Bronchial epithelial cell (primary cell): ENCODE measurements at places on chromosomes 1 and 21. TPM values are rescaled to one million over a fixed set of nuclear protein-coding genes. Genes with fewer than 3 reads are reported as not detected.

The KCNQ4 gene
- under 0.01 TPM in 2 replicates for total RNA-seq

The AIM2 gene
- total RNA-seq: not detected in 2 replicates

The CD58 gene
- total RNA-seq: 18.2 and 25.2 TPM in 2 replicates

The AKNAD1 gene
- 0.26 TPM in 1 of 2 replicates, not detected in the other for total RNA-seq

The FBXO44 gene
- total RNA-seq: 9.0 and 14.7 TPM in 2 replicates

The ANKRD45 gene
- under 0.01 TPM in 2 replicates for total RNA-seq

The KIF21B gene
- 4.2 and 5.6 TPM in 2 replicates for total RNA-seq

The DENND2D gene
- total RNA-seq: 23.7 and 24.3 TPM in 2 replicates

The HEYL gene
- under 0.01 TPM in 1 of 2 replicates, not detected in the other for total RNA-seq

The TMCO2 gene
- not detected in 2 replicates for total RNA-seq

The LGR6 gene
- total RNA-seq: under 0.01 TPM in 1 of 2 replicates, not detected in the other

The TMEM269 gene
- total RNA-seq: under 0.01 TPM in 2 replicates

The TRIM17 gene
- 1.6 and 2.4 TPM in 2 replicates for total RNA-seq

The IL24 gene
- 0.13 and 0.26 TPM in 2 replicates for total RNA-seq

The HSPA13 gene
- total RNA-seq: 95.6 and 109 TPM in 2 replicates

The SH2D5 gene
- 32.6 and 55.3 TPM in 2 replicates for total RNA-seq

The SERTAD4 gene
- total RNA-seq: 0.26 and 0.64 TPM in 2 replicates

The GPR161 gene
- 7.4 and 8.2 TPM in 2 replicates for total RNA-seq

The C1QB gene
- not detected in 2 replicates for total RNA-seq

The DENND2C gene
- 18.2 and 31.5 TPM in 2 replicates for total RNA-seq
